ENCODE measurements at places on chromosomes 7 and 10.
A peak's percentile ranks its signal among the peaks of the same experiment; 100 is the strongest.

DNA sequence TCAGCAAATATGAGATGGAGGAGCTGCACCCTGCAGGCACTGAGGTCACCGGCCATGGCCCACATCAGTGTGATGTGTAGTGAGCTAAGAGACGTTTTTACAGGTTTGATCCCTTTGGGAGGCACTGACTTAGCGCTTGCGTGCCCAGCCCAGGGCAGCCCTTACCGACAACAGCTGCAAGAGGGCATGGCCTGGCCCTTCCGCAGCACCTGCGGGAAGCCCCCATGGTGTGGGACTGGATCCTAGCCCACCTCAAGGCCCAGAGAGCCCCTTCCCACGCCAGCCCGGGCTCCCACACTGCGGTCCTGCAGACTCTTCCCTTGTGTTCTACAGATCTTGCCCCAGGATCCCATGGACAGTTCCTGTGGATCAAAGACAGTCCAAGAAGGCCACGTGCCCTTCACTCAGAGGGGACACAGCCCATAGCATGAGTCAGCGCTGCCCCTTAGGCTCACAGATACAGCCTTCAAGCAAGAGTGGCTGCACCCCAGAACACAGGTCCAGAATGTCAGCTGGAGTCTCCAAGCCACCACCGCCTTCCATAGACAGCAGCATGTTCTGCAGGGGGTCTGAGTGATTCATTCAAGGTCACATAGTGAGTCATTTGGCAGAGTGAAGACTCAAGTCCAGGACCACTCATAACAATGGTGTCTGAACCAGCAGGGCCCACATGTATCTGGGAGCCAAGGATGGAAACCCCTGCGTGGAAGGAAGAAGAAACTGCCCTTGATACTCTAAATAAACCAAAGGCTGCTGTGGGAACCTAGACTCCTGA is 25.4 kb downstream of the TLL2 start:
- DNase-seq: no peak

DNA sequence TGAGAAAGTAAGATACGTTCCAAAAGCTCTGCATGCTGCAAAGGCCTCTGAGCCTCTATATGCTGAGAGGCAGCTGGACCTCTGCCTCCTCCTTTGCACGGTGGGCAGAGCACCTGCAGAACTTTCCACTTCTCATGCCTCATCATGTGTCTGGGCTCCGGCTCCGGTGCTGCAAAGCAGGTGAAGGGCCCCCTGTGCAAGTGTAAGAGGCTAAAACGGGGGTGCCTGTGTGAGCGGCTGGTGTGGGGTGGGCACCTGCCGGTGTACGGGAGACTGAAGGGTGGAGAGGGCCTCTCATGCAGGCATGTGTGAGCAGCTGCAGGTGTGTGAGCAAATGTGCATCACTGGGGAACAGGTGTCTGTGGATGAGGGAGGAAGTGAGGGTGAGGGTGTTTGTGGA is 121.0 kb downstream of the KCNMA1 start:
- DNase-seq: no peak

GRCh38 chr7:98613601-98614425 is 3.3 kb upstream of the NPTX2 start:
- no peak for DNase-seq

- DNase-seq: no peak
Measured at GRCh38 chr7:103689255-103689654, 243.2 kb upstream of the SLC26A5 start.

DNA sequence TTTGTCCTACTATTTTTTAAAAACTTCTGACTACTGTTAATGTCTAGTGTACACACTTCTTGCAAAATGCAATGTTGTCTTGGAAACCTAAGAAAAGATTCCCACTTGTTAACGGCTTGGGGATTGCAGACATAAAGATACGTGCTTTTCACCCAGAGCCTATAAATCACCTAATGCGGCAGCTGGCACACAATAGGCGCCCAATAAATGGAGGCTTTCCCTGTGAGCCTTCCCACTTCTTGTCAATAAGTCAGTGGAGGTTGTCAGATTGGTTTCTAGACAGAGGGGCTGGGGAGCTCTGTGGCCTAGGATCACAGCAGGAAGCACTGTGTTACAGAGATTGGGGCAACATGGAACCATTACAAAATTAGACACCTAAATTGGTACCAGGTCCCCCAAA is 74.7 kb downstream of the VSTM4 start:
- DNase-seq: no peak

GRCh38 chr7:30464231-30464671 is 14.3 kb downstream of the NOD1 start:
- DNase-seq: no peak

GRCh38 chr10:17453373-17454091 is 863 bp downstream of the ST8SIA6 start:
- no peak for DNase-seq

- no peak for DNase-seq
Measured at GRCh38 chr10:86878983-86879713, 78.3 kb downstream of the MMRN2 start.

DNA sequence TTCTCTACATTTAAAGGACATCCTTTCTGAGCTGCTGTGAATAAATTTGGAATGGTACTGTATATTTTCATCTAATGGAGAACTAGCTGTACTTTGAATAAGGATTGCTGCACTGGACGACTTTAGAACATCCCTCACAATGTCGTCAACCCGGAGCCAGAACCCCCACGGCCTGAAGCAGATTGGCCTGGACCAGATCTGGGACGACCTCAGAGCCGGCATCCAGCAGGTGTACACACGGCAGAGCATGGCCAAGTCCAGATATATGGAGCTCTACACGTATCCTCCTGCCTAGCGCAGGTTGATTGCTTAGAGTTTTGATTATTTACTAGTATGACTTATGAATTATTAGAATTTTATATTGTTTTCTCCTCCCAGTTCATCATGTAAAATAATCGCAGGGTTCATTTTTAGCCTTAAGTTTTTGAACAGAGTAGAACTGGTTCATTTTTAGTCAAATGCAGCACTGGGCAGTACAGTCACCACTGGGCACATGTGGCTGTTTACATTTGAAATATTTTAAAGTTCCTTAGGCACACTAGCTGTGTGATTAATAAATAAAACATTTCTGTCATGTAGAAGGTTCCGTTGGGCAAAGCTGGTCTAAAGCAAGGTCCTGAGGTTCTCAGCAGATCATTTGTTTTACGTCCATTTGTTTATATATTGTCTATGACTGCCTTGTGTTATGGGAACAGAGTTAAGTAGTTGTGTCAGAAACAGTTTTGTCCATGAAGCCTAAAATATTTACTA is 31.5 kb downstream of the CUL1 start:
- DNase-seq: no peak

DNA sequence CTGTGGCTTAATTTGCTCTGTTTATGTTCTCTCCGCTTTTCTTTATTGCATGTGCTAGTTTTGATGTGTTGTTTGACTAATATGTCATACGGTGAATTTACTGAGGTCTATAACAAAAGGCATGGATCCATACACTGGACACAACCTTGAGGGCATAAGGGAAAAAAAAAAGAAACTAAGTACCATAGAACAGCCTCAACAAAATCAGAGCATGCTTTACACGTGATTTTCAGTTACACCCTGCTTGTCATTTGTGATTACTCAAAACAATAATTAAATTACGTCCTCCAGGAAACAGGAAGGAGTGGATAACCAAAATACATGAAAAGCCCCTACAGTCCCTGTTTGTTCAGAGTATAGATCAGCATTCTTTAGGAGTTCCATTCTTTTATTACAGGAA is 150.5 kb downstream of the CRPPA start:
- no peak for DNase-seq

DNA sequence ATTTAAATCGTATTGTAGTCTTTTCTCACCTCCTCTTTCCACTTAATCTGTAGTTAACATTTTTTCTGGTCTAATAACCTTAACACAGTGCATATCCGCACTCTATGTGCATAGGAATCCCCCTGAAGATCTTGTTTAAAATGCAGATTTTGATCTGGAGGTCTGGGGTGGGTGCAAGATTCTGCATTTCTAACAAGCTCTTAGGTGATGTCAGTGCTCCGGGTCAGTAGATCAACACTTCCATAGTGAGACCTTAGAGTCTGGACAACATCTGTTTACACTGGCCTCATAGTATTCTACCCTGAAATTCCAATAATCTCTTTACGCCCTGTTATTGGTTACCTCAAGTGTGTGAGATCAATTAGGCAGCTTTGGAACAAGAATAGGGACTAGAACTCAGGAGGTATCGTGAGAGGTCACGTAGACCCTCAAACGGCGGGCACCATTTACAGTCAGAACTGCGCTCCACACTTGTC is 434 bp upstream of the PLEKHA8 start:
- no peak for DNase-seq

DNA sequence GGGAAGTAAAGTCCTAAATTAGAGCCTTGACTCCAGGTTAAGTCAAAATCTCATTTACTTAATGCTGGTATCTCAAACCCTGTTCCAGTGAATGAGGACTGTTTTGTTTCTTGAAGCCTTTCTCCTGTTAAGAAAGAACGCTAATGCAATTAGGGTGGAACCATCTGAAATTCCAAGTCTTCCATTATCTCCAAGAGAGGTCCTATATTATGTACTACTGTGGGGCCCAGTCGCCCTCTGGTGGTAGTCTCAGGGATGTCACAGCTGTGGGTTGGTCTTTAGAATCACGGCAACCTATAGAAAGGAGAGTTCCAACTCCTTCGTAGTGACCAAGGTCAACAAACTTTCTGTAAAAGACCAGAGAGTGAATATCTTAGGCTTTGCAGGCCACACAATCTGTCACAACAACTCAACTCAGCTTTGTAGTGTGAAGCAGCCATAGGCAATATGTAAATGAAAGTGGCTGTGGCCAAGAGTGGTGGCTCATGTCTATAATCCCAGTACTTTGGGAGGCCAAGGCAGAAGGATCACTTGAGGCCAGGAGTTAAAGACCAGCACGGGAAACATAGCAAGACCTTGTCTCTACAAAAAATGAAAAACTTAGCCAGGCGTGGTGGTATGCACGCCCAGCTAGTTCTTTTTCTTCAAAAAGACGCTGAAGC is 9.3 kb downstream of the RPP38 start:
- peak; percentile 57 for DNase-seq

DNA sequence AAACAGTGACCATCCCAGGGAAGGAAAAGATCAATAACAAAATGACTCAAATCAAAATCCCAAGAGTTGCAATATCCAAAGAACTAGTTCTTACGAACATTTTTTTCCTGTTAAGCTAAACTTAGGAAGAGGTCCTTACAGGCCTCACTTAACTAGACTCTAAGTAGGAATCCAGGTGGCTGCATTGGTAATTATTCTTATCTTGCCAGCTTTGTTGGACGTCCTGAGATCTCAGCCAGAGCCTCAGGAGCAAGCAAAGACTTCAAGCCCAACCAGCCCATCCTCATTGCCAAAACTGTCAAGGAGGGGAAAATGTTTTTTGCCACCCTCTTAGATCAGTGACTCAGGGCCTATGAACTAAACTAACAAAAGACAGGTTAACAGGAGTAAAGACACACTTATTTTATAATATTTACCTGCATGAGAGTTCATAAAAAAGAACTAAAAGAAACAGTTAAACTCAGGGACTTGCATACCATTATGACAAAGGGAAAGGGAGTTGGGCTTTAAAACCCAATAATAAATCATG is 18.3 kb upstream of the PPP1R9A start:
- DNase-seq: no peak

DNA sequence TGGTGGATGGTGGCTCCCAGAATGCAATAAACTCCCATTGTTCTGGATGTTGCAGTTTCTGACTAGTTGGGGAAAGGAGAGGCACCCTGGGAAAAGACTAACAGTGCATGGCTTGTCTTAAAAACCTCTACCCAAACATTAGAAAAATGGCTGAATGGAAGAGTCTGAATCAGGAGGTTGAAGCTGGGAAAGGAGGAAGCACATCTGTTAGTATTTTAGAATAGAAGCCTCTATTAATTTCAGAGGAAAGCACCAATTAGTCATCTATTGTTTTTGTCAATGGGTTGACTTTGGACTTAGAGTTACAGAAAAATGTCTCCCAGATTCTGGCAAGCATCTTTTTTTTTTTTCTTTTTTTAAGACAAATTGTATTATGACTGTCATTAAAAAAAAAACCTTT is 56.1 kb upstream of the ELMO1 start:
- no peak for DNase-seq

GRCh38 chr10:54622017-54622416 is 179.0 kb downstream of the PCDH15 start:
- DNase-seq: no peak

GRCh38 chr10:71080381-71081228 is 131.8 kb upstream of the UNC5B start:
- no peak for DNase-seq

DNA sequence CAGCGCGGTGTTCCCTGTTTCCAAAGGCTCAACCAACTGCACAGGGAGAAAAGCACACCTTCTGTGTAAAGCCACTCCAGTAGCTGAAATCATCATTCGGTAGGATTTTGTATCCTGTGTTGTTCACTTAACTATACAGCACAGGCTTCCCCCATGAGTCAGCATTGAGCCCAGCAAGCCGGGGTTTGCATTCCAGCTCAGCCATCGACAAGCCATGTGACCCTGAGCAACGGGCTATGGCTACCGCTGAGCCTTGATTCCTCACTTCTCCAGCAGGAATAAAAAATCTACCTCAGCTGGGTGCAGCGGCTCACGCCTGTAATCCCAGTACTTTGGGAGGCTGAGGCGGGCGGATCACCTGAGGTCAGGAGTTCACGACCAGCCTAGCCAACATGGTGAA is 44.1 kb upstream of the ATP6V0A4 start:
- no peak for DNase-seq

DNA sequence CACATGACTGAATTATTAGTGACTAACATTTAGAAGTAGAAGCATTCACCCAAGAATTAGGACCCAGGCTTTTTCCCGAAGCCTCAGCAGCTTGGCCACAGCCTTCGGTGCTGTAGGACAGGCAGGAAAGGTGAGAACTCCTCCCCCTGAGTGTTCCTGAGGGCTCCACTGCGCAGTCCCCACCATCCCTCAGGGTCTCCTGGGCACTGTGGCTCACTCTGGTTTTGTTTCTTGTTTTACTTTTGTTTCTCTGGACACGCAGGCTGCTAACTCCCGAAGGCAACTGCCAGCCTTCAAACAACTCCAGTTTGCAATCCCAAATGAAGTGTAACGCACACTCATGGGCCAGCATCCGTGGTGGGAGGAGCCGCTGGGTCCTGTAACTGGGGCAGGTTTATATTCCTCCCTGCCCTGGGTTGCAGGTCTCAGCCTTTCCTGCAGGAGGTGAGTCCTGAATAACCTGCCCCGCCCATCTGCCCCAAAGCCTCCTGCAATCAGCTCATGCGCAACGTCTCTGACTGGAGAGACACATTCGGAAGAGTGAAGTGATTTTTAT is 492.9 kb downstream of the PTPRN2 start:
- DNase-seq: no peak

GRCh38 chr10:78475437-78475836 is 441.8 kb downstream of the RPS24 start:
- no peak for DNase-seq

DNA sequence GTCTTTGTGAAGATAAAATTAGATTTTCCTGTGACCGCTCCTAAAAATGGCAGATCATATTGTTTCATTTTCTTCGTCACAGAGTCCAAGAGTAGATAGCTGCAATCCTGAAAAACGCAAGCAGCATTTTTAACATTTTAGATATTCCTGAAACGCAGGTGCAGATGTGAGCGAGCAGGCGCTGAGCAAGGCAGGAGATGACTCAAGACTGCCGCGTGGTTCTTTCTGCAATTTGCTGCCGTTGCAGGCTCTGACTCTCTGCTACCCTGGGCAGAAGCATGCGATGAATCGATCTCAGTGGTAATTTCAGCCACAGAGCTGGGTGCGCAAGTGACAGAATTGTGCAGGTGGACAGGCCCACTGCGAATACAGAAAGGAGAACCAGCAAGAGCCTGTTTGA is 331.9 kb downstream of the ACTR3B start:
- DNase-seq: no peak

GRCh38 chr7:37031571-37032257 is 307.4 kb upstream of the AOAH start:
- peak; percentile 99 for DNase-seq

GRCh38 chr10:10987111-10987510 is 30.6 kb upstream of the CELF2 start:
- no peak for DNase-seq

Data from Panc1 (cell line).